ENCODE measurements at places on chromosomes 6 and 20.

GRCh38 chr6:129134535-129134934 is 251.6 kb downstream of the LAMA2 start:
- DNase-seq: no peak

GRCh38 chr6:165119231-165120020 is 190.0 kb downstream of the C6orf118 start:
- no peak for DNase-seq

GRCh38 chr6:89840538-89840937 is 10.9 kb downstream of the CASP8AP2 start:
- no peak for DNase-seq

GRCh38 chr6:118808793-118809638 is 84.9 kb upstream of the ASF1A start:
- DNase-seq: no peak

DNA sequence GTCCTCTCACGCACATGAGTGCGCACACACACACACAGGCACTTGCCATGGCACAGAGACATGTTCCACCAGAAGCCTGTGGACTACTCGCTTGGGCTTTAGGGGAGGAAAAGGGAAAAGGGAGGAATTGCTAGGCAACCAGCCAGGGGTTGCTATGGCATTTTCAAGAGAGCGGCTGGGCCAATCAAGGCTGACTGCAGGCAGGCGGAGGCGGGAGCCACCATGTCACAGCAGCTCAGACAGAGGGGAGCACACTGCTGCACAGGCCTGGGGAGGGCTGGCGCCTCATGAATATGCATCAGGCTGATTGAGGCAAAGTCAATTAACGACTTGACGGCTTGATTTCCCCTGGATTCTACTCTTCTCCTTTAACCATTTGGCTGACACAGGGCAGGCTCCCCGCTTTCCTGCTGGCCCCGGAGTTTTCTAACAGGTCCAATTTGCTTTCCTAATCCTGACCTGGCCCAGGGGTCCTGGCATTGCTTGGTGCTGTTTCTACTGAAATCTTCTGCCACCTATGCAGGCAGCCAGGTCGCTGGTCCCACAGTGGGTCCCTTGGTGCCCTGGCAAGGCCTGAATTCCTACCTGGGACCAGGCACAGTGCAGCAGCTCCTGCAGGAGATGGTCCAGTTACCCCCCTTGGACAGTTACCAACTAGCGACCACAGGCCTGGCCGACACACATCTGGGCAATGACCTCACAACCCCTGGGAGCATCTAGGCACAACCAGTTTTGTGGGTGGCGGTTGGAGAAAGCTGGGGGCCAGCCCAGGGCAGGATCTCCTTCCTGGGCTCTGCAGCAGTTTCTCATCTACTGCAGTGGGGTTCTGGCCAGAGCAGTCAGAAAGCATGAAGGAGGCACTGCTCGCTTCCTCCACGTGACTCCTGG is 52.1 kb downstream of the YTHDF1 start:
- no peak for DNase-seq

- DNase-seq: no peak
These were observed 287.1 kb upstream of the PRDM1 start for GRCh38 chr6:105799056-105799455.

DNA sequence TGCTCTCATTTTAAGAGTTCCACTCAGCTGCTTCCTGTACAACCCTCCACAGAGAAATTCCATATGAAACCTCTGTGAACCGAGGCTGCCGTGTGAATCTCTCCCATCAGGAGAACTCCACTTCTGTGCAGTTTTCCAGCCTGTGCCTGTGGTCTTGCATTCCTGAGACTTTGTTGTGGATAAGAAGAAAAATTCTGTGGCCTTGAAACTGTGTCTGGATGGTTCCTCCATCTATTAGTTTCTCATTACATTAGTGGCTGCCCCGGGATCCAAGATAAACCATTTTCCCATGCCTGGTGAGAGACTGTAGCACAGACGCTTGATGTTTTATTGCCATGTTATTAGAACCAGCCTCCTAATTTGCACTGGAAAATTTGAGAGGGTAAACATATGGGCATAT is 40.8 kb upstream of the TIAM2 start:
- no peak for DNase-seq

All from Calu3 (cell line).